ENCODE measurements at places on chromosomes 1 and 21.

- no peak for DNase-seq
- H3K36me3 ChIP-seq = no peaks in the 10 kb centered on the region
- H3K4me3 ChIP-seq = no peak overlapping the region
- H3K27ac ChIP-seq = no peak overlapping the region
- no peaks in the 10 kb centered on the region for H3K4me1 ChIP-seq
Observed at GRCh38 chr1:237983496-237983895, 92.8 kb upstream of the ZP4 start.

DNA sequence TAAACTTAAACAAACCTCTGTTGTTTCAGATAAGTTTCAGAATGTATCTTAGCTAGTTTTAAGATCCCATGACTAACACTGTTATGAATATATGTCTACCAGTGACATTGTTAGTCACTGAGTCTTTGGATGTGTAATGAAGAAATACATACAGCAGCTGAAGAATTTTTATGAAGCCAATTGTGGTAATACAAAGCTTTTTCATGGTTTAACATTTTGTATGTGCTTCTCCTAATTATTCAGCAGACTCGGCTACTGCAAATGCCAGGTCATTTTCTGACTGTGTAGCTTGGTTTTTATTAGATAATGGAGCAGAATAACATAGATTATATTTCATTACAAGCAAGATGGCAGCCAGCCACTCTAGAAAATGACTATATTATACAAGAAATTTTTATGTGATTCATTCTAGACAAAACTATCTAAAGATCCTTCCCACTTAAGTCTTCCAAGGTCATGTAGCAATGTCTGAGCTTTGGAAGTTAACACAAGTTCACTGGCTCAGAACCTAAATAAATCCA lies 147.8 kb downstream of the TNFSF18 start:
- no peak overlapping the region for H3K27ac ChIP-seq
- peak; percentile 49 for DNase-seq
- H3K4me1 ChIP-seq = peaks cover 52% of the 10 kb centered on the region
- H3K36me3 ChIP-seq = no peaks in the 10 kb centered on the region

DNA sequence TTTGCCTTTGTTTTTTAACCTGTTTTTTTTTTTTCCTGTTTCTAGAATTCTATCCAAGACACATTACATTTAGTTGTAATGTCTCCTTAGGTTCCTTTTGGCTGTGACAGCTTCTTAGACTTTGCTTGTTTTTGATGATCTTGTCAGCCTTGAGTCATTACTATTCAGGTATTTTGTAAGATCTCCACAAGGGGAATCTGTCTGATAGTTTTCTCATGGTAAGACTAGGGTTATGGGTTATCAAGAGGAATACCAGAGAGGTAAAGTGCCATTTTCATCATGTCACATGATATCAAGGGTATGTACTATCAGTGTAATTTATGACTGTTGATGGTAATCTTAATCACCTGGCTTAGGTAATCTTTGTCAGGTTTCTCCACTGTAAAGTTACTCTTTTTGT lies 99.1 kb upstream of the GFI1 start:
- no peaks in the 10 kb centered on the region for H3K4me1 ChIP-seq
- H3K4me3 ChIP-seq = no peak overlapping the region
- H3K27ac ChIP-seq = no peak overlapping the region
- no peaks in the 10 kb centered on the region for H3K36me3 ChIP-seq
- no peaks in the 10 kb centered on the region for H3K27me3 ChIP-seq

GRCh38 chr1:227330279-227331076 lies 12.2 kb upstream of the CDC42BPA start:
- peaks cover 20% of the 10 kb centered on the region for H3K4me1 ChIP-seq
- no peaks in the 10 kb centered on the region for H3K27me3 ChIP-seq
- H3K27ac ChIP-seq = no peak overlapping the region
- no peaks in the 10 kb centered on the region for H3K36me3 ChIP-seq
- no peak overlapping the region for H3K4me3 ChIP-seq
- no peak for DNase-seq

- H3K27ac ChIP-seq = no peak overlapping the region
- no peak for DNase-seq
- H3K4me3 ChIP-seq = no peak overlapping the region
- H3K36me3 ChIP-seq = no peaks in the 10 kb centered on the region
- H3K4me1 ChIP-seq = no peaks in the 10 kb centered on the region
Observed at GRCh38 chr1:23456226-23456625, 27.8 kb downstream of the ASAP3 start.

DNA sequence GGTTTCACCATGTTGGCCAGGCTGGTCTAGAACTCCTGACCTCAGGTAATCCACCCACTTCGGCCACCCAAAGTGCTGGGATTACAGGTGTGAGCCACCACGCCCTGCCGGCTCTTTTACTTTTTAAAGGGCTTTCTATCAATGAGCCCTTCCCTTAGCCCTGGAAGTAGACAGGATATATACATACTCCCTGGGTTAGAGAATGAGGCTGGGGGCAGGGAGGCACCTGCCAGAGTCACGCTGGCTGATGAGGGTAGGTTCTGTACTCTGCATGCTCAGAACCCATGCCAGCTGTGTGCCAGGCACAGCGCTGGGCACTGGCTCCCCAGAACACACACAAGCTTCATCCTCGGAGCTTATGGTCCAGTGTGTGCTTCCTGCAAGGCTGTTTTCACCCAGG lies 113.6 kb upstream of the IPO9 start:
- H3K4me3 ChIP-seq = no peak overlapping the region
- DNase-seq = no peak
- no peak overlapping the region for H3K27ac ChIP-seq
- peaks cover 11% of the 10 kb centered on the region for H3K4me1 ChIP-seq
- H3K27me3 ChIP-seq = no peaks in the 10 kb centered on the region

GRCh38 chr1:41486053-41486370 lies 1.5 kb upstream of the EDN2 start:
- H3K4me1 ChIP-seq = peaks cover 15% of the 10 kb centered on the region
- no peak for DNase-seq
- no peak overlapping the region for H3K4me3 ChIP-seq
- no peaks in the 10 kb centered on the region for H3K27me3 ChIP-seq
- H3K36me3 ChIP-seq = no peaks in the 10 kb centered on the region
- no peak overlapping the region for H3K27ac ChIP-seq

DNA sequence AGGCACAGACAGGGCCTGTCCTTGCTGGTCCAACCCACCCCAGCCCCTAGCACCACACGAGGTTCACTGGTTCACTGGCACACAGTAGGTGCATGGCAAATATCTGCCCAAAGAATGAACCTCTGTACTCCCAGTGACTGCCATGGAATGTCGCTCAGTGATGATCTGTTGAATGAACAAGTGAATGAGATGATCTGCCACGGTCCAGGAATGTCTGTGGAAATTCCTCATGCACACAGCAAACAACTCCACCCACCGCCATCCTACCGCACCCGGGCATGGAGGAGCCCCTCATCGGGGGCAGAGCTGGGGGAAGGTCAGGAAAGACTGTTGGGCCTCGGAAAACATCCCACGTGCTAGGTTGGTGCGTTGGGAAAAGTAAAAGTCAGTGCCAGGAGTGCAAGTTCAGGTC lies 1.7 kb downstream of the HSPG2 start:
- no peak for DNase-seq
- no peaks in the 10 kb centered on the region for H3K4me1 ChIP-seq
- peaks cover 9% of the 10 kb centered on the region for H3K27me3 ChIP-seq
- no peak overlapping the region for H3K4me3 ChIP-seq
- no peak overlapping the region for H3K27ac ChIP-seq

- DNase-seq = no peak
- no peaks in the 10 kb centered on the region for H3K4me1 ChIP-seq
- H3K27ac ChIP-seq = no peak overlapping the region
- no peaks in the 10 kb centered on the region for H3K27me3 ChIP-seq
- no peaks in the 10 kb centered on the region for H3K36me3 ChIP-seq
Observed at GRCh38 chr1:74964508-74965102, 169.6 kb upstream of the LHX8 start.

DNA sequence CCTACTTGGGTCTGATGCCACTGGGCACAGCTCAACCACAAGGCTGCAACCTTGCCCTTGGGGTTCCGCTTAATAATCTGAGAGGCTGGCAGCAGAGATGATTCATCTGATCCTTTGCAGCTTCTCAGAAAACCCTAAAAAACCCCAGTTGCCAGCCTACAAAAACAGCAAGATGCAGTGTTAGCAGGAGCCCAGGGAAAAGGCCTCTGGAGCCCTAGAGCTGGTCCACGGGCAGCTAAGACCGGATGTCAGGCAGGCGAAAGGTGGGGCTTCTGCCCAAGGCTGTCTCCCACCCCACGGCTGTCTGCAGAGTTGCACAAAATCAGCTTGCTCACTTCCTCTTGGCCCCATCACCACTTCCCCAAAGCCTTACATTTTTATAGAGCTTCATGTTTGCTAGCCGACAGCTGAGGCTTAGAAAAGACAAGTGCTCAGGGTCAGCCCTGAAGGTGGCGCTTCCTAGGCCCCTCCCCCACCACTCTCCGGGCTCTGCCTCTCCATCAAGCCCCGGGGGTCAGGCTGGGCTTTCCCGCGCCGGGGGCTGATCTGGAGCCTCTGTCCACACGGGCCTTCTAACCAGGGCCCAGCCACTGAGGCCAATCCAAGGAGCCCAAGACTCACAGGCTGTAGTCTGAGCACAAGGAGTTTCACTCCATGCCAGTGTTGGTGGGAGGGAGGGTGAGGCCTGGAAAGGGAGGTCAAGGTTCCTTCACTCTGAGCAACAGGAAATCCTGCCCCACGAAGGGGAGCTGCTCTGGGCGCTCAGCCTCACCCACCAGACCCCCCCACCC lies 4.2 kb upstream of the ADORA3 start:
- H3K4me1 ChIP-seq = peaks cover 29% of the 10 kb centered on the region
- H3K36me3 ChIP-seq = no peaks in the 10 kb centered on the region
- H3K4me3 ChIP-seq = peak overlapping the region; percentile 45
- DNase-seq = peak; percentile 59
- H3K27ac ChIP-seq = peak overlapping the region; percentile 92

DNA sequence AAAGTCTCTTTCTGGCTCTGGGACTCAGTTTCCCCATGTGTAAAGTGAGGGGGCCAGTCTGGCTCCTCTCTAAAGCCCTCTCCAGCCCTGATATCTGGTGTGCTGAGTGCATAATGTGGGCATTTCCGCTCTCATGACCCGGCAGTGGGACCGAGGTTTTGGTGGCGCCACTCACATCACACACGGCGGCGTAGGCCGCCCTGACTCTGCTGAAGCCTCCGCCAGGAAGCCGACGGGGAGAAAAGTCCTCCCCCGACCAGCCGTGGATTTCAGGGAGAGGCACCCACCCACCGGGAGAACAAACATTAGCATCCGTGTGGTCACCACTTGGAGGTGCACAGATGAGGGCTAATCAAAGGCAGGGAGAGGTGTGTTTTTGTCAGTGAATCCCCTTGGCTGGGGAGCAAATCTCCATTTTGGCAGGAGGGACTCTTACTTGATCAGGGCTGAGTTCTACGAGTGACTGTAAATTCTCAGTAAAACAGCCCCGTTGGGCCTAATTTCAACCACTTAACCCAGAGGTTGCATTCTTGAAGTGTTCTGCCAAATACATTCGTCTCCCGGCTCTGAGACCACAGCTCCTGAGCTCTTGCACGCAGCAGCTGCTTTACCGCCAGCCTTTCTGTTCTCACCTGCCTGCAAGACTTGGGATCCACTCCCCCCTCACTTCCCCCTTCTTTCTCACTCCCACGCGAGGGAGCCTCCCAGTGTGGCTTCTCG lies 118.2 kb downstream of the FOXD2 start:
- no peak for DNase-seq
- H3K4me3 ChIP-seq = no peak overlapping the region
- no peaks in the 10 kb centered on the region for H3K4me1 ChIP-seq

GRCh38 chr1:90000934-90001676 lies 6.2 kb downstream of the ZNF326 start:
- DNase-seq = peak; percentile 30
- no peaks in the 10 kb centered on the region for H3K36me3 ChIP-seq
- H3K27me3 ChIP-seq = no peaks in the 10 kb centered on the region
- peaks cover 8% of the 10 kb centered on the region for H3K4me1 ChIP-seq
- H3K27ac ChIP-seq = no peak overlapping the region

DNA sequence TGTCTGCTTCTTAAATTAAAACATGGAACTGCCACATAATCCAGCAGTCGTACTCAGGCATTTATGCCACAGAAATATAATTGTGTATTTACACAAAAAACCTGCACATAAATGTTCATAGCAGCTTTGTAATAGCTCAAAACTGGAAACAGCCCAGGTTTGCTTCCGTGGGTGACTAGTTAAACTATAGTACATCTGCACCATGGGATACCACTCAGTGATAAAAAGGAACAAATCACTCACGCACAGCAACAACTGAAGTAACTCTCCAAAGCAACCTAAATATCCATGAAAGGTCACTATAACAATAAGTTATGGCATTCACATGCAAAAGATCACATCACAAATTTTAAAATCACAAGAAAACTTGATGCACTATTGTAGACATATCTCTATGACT lies 64.4 kb downstream of the KCNT2 start:
- DNase-seq = no peak
- no peaks in the 10 kb centered on the region for H3K27me3 ChIP-seq
- no peak overlapping the region for H3K27ac ChIP-seq

- H3K27me3 ChIP-seq = no peaks in the 10 kb centered on the region
- H3K4me1 ChIP-seq = no peaks in the 10 kb centered on the region
- H3K4me3 ChIP-seq = no peak overlapping the region
- DNase-seq = no peak
- no peaks in the 10 kb centered on the region for H3K36me3 ChIP-seq
- H3K27ac ChIP-seq = no peak overlapping the region
Observed at GRCh38 chr21:15058854-15059263, 5.9 kb downstream of the NRIP1 start.

GRCh38 chr1:78830321-78830720 lies 176.2 kb downstream of the ADGRL4 start:
- H3K27ac ChIP-seq = no peak overlapping the region
- H3K4me1 ChIP-seq = no peaks in the 10 kb centered on the region
- no peaks in the 10 kb centered on the region for H3K36me3 ChIP-seq

DNA sequence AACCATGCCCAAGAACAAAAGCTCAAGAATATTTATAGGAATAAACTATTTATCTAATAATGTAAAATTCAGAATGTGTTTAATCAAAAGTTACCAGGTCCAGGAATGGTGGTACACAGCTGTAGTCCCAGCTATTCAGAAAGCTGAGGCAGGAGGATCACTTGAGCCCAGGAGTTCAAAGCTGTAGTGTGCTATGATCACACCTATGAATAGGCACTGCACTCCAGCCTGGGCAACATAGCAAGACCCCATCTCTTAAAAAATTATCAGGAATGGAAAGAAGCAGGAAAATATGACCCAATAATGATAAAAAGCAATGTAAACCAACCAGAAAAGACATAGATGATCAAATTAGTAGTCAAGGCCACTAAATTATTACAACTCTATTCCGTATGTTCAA lies 62.2 kb upstream of the DR1 start:
- no peak for DNase-seq
- no peak overlapping the region for H3K4me3 ChIP-seq
- H3K27ac ChIP-seq = no peak overlapping the region
- no peaks in the 10 kb centered on the region for H3K36me3 ChIP-seq

DNA sequence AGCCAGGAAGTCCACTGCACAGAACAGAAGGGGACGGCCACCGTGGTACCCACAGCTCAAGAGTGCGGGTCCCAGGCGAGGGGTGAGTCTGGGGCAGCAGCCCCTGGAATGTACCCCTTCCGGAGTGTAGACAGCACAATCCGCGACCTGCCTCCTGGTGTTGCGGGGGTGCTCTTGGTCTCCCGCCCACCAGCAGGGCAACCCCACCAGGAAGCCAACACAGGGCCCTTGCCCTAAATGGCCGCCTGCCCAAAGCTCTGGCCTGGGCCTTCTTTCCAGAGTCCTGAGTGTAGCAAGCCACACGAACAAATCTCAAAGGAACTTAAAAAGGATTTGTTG lies 1.1 kb upstream of the SLC19A1 start:
- peaks cover 6% of the 10 kb centered on the region for H3K4me1 ChIP-seq
- no peak overlapping the region for H3K27ac ChIP-seq
- no peak overlapping the region for H3K4me3 ChIP-seq
- H3K27me3 ChIP-seq = peaks cover 37% of the 10 kb centered on the region
- no peaks in the 10 kb centered on the region for H3K36me3 ChIP-seq

Data from MM.1S (cell line).